ENCODE measurements at places on chromosomes 12 and 14. TPM values are rescaled to one million over a fixed set of nuclear protein-coding genes. Genes with fewer than 3 reads are reported as not detected.

- ATAC-seq, result no peak
These were observed 12.0 kb upstream of the NUDT14 start for GRCh38 chr14:105192866-105193731.

DNA sequence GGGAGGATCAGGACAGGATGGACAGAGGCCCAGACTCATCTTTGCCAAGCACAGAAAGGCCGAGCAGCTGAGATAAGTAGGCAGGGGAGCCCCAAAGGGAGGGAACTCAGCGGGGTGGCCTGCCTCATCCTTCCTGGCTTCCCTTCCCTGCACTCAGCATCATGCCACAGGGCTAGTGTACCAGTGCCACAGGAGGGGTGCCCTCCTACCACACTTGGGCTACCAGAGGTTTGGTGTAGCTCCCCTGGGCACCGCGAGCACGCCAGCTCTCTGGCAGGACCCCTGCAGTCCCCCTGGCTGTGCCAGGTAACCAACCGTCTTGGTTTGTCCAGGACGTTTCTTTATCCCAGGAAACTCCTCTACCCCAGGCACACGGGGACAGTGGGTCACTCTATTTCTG is 123.5 kb downstream of the ESRRB start:
- ATAC-seq, result no peak

DNA sequence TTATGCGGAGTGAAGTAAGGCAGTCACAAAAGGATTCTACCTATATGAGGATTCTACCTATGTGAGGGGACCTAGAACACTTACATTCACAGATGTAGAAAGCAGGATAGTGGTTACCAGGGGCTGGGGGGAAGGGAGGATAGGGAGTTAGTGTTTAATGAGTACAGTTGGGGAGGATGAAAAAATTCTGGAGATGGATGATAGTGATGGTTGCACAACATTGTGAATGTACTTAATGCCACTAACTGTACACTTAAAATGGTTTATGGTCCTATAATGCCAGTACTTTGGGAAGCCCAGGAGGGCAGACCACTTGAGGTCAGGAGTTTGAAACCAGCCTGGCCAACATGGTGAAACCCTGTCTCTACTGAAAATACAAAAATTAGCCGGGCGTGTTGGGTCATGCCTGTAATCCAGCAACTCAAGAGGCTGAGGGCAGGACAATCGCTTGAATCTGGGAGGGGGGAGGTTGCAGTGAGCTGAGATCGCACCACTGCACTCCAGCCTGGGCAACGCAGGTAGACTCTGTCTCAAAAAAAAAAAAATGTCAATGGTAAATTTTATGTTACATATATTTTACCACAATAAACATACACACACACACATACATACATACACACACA is 25.4 kb downstream of the SVOP start:
- ATAC-seq, result no peak

ALG10B gene
- 9.5 TPM for total RNA-seq

DNA sequence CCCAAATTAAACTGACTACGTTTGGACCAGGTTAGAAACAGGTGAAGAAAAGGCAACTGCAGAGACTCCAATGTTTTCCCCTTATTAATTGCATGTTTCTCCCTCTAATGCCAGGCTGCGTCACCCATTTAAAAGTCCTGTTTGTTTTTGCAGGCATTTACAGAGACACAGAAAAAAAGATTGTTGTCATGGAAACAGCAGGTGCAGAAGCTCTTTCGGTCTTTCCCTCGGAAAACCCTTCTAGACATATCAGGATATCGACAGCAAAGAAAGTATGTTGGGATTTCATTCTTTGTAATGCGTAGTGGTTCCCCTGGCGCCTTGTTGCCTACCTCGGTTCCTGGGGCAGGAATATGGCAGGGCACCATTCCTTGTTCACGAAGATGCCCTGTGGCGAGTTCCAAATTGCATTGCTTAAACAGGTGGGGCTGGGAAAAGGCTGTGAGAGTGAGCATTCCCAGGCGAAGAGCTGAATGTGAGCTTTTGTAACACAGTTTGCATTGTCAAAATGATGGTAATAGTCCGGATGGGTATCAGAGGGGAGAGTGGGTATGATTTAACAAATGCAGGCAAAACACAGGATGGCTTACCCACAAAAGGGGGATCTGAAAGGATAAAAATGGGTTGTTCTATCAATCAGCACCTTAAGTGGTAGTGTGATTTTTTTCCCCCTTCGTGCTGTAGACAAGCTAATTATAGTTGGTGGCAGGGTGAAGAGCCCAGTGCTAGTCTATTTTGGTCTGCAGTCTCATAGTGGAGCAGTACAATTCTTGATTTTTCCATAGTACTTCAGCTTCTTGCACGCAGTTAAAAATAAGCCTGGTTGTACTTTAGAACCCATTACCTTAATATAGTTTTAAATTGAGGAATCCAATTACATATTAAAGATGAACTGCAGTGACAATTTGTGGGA is 132.4 kb downstream of the GCH1 start:
- ATAC-seq, result no peak

SMCO2 gene
- total RNA-seq, result not detected

- no peak for ATAC-seq
These were observed 6.9 kb downstream of the TGM1 start for GRCh38 chr14:24255931-24256711.

- no peak for ATAC-seq
These were observed 33.9 kb downstream of the CEP290 start for GRCh38 chr12:88108021-88108420.

All from motor neuron (in vitro differentiated cells).